Esophagus mucosa (tissue), 1 donor: ENCODE measurements at places on chromosomes 13 and 19. TPM values are rescaled to one million over a fixed set of nuclear protein-coding genes. Genes with fewer than 3 reads are reported as not detected.

The ZNF556 gene
- total RNA-seq = 0.60 TPM

The KLK1 gene
- 1.3 TPM for total RNA-seq

DNA sequence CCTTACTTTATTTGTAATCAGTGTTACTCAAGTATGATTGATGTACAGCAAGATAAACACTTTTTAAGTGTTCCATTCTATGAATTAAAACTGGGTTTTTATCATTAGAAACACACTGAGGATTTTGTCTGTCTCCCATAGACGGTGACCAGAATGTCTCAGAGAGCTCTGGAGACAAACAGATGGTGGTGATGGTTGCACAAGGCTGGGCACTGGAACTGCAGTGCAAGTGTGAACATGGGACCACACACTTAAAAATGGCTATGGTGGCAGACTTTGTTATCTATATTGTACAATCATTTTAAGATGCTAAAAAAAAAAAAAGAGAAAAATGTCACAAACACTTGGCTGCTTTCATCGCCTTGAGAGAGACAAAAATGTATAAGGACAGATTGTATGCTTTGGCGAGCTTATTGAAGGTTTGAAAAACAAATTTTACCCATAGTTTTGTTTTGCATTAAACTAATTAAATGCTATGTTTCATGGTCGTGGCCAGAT, 273.0 kb downstream of the SHISA2 start:
- ATAC-seq = no peak

- no peak for ATAC-seq
These were observed 16.3 kb downstream of the ZNF823 start for GRCh38 chr19:11722414-11722813.

DNA sequence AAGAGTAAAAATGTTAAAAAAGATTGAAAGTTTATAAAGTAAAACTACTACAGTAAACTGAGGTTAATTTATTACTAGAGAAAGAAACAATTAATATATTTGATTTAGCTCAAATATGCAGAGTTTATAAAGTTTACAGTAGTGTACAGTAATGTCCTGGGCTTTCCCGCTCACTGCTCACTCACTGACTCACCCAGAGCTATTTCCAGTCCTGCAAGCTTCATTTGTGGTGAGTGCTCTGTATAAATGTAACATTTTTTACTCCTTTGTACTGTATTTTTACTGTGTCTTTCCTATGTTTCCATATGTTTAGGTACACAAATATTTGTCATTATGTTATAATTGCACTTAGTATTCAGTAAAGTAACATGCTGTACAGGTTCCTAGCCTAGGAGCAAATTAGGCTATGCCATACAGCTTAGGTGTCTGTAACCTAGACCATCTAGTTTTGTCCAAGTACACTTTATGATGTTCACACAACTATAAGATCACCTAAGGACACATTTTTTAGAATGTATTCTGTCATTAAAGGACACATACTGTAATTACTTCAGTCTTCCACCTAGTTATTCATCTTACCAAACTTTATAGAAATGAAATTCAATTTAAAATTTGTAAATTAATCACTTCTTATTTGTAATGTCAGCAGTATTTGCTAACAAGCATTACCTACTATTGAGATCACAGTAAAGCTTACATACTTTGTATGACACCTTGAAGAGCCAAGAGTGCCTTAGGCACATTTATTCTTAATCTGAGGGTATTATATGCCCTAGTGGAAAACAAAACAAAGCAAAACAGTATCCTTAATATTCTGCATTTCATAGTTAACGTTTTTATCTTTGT, 683.4 kb downstream of the PCDH9 start:
- ATAC-seq = no peak

DNA sequence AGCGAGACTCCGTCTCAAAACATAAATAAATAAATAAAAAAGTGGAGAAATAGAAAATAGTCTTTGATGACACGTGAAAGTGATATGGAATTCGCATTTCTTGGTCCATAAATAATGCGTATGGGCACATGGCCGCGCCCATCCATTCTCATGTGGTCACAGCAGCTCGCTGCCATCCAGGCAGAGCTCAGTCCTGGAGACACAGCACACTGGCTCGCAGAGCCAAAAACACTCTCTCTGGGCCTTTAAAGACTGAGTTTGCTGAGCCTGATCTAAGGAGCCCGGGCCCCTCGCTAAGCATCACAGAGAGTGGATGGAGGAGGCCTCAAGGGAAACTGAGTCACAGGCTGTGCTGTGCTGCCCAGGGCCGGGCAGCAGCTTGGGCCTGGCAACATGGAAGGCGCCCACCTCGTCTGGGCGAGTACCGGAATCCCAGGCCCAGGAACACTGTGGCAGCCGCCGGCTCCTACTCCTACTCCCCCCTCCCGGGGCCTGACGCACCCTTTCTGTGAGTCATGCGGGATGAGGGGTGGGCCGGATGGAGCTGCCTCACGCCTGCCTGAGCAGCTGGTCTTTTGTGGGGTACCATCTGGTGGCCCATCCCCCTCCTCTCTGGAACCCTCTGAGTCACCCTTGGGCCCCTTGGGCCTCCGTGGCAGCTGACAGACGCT, 28.9 kb upstream of the CACTIN start:
- peak; percentile 73 for ATAC-seq

GRCh38 chr19:42480335-42481095, 37.8 kb upstream of the CXCL17 start:
- ATAC-seq = peak; percentile 11

- no peak for ATAC-seq
These were observed 51.5 kb upstream of the MRI1 start for GRCh38 chr19:13712767-13713201.

DNA sequence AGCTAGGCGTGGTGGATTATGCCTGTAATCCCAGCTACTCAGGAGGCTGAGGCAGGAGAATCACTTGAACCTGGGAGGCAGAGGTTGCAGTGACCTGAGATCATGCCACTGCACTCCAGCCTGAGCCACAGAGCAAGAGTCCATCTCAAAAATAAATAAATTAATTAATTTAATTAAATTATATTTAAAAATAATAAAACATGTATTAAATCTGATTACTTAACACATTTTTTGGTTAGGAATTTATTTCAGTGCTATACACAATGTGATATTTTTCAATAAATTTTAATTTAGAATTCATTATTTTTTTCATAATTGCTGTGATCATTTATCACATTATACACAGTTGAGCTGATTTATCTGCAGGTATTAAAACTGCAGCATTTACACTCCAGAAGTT, 1101.5 kb upstream of the MIR17HG start:
- ATAC-seq = no peak

- ATAC-seq = no peak
These were observed 106.2 kb upstream of the LSM14A start for GRCh38 chr19:34066007-34066643.
